ENCODE measurements at places on chromosomes 7 and 10.

DNA sequence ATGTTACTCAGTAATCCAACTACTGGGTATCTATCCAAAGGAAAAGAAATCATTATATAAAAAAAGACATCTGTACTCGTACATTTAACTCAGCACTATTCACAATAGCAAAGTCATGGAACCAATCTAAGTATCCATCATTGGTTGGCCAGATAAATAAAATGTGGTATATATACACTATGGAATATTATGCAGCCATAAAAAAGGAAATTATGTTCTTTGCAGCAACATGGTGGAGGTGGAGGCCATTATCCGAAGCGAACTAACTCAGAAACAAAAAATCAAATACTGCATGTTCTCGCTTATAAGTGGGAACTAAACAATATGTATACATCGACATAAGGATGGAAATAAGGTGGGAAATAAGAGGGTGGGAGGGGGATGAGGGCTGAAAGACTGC lies 56.2 kb upstream of the ANTXRL start:
- DNase-seq, result no peak

GRCh38 chr7:33369888-33370287 lies 240.5 kb downstream of the BBS9 start:
- no peak for DNase-seq

DNA sequence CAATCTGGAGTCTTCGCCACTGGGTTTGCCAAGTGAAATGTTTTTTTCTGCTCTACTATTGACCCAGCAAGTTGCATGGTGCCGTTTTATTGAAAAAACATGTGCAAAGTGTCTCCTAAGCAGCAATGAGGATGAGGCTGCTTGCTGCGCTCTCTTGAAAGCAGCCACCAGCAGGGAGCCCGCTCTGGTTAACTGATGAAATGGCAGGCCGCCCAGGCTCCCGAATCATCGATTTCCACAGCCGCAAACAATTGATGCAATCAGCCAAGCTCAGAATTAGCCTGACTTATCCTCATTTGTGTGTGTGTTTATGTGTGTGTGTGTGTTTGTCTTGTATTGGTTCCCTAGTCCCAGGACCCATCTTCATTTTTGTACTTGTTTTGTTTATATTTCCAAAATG lies 22.2 kb upstream of the LYZL1 start:
- no peak for DNase-seq

GRCh38 chr7:36651404-36651803 lies 72.9 kb downstream of the AOAH start:
- DNase-seq, result no peak

GRCh38 chr10:52483587-52483986 lies 169.5 kb downstream of the DKK1 start:
- no peak for DNase-seq

DNA sequence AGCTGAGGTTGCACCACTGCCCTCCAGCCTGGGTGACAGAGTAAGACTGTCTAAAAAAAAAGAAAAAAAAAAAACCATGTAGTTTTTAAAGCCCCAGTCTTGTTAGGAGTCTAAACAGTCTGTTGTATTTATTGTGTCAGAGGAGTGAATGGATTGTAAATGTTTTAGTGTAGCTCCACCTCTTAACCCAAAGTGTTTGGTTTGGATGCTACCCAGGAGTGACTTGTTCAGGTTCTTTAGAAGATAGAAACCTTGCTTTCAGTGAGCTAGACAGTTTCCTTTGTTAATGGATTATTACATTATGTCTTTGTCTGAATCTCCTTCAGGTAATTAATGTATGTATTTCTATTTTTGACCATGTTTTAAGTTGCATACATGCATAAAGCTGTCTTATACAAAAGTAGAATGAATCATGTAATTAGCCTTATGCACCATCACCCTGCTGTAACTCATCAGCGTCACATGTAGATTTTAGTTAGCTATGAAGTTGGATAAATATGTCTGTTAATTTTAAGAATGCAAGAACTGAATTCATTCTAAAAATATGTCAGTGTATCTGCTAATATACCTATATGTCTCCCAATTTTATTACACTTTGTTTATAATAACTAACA lies 97.7 kb downstream of the TAF3 start:
- peak; percentile 47 for DNase-seq

DNA sequence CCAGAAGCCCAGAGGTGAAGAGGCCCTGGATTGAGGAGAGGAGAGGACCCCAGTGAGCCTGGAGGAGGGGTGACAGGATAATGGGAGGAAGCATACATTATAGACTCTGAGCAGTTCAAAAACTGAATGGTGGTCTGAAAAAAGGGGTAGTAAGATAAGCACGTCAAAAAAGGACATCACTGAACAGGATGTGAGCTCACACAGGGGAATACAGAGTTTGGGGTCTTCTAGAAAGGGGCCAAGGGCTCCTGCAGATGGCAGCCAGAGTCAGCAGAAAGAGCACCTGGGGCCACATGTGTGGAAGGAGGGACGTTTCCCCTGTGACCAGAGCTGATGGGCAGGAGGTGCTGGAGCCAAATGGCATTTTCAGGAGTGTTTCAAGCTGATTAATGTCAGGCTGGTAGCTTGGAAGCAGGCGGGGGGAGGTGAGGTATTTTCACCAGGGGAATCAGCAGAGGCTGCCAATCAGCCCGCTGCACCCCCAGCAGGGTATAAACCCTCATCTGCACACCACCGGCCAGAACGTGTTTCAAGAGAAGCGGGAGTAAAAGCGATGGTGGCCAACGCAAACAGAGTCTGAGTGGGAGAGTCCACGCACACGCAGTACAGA lies 85.8 kb downstream of the TNS3 start:
- DNase-seq, result no peak

- no peak for DNase-seq
These were observed 27.7 kb downstream of the NCAPG2 start for GRCh38 chr7:158676906-158677305.

- DNase-seq, result no peak
These were observed 17.2 kb downstream of the CHST15 start for GRCh38 chr10:124076148-124076733.

DNA sequence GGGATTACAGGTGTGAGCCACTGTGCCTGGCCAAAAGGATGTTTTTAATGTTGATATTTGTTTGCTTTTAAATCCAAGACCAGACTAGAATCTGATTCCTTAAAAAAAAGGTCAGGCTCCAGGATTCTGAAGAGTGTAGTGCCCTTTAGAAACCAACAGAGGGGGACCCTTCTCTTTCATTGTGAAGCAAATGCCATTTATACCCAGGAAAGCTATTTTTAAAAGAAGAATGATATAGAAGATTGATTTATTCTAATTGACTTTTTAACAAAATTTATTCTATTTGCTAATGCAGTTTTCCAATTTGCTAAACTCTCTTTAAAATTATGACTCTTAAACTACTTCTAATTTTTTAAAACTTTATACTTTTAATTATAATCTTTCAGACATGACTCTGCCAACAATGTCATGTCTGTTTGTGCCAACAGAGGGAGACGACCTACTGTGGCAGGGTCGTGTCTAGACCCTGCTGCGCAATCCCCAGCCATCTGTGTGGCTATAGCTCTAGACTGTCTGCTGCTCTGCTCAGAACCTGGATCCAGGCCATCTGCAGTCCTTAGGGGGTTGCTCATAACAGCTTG lies 201.0 kb upstream of the IMMP2L start:
- peak; percentile 44 for DNase-seq

GRCh38 chr10:1488970-1489548 lies 248.3 kb downstream of the ADARB2 start:
- no peak for DNase-seq

- DNase-seq, result no peak
These were observed 14.9 kb downstream of the ZNF22 start for GRCh38 chr10:45015590-45015989.

DNA sequence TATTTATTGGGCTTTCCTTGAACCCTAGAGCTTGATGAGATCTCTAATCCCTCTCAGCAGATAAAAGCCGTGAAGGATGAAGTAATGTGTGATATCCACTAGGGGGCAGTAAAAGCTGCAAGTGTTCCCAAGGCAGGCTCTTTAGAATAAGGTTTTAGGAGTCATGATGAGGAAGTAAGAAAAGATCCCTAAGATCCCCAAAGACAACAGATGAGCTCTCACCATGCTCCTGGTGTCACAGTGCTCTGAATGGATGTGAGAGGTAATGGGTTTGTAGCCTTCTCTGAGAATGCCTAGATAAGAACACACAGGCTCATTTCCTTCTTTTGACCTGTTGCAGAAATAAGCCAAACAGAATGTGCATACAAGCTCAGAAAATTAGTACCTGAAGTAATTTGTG lies 70.4 kb upstream of the ITPRID1 start:
- DNase-seq, result peak; percentile 87

DNA sequence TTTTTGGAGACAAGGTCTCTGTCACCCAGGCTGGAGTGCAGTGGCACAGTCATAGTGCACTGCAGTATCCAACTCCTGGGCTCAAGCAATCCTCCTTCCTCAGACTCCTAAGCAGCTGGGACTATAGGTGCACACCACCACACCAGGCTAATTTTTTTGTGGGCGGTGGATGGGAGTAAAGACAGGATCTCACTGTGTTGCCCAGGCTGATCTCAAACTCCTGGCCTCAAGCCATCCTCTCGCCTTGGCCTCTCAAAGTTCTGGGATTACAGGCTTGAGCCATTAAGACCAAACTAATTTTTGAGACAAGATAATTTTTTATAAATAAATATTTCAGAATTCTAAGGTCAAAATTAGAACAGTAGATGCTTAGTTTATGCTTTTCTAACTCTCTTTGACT lies 80.8 kb upstream of the CAPZA2 start:
- no peak for DNase-seq

DNA sequence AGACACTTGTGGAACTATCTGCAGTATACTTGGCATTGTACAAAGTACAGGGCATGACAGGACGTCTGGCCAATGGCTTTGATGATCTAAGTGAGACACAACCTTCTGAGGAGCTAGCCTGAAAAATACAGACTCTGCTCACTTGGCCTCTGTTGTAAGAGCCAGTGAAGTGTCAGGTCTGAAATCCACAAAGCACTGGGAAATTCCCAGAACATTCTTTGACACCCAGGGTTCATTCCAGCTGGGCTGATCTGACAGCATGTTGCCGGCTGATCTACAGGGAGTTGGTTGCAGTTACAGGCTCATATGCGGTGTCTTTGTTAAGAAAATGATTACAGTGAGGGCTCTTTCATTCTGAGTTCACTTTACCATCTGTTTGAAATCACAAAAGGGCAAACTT lies 354.6 kb downstream of the PHF14 start:
- no peak for DNase-seq

DNA sequence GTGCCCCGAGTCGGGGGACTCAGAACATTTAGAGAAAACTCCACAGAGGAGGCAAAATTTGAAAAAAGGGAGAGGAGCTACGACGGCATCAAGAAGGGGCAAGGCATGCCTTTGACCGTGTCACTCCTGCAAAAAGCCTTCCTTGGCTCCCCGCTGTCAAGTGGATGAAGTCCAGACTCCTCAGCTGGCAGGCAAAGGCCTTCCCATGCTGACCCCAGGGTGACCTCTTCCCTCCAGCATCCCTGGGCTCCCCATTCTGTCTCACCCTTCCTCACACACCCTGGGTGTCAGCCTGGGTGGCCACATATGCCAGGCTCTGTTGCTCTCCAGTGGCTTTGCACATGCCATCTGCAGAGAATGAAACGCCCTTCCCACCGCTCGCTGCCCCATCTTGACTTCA lies 88.4 kb upstream of the ZMIZ1 start:
- DNase-seq, result no peak

GRCh38 chr7:105689067-105689819 lies 108.0 kb upstream of the EFCAB10 start:
- no peak for DNase-seq

DNA sequence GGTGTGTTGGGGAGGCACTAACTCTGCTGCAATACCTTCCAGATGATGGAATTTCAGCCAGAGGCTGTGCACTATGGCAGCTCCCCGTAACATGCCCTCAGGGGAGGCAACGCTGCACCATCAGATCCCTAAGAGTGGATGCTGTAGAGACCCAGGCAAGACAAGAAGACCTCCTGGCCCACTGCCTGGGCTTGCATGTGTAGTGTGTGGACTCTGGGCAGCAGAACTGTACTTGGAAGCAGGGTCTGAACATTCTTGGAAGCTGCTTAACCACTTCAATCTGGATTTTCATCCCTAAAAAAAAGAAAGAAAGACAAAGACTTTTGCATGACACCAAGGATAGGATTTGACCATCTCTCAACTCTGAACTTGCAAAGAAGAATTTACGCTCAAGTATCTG lies 297.5 kb upstream of the NRP1 start:
- no peak for DNase-seq

- DNase-seq, result no peak
These were observed 5.5 kb downstream of the DNAJB9 start for GRCh38 chr7:108575156-108575555.

- DNase-seq, result no peak
These were observed 458 bp upstream of the NANOS1 start for GRCh38 chr10:119028900-119029612.

GRCh38 chr7:103805346-103805745 lies 184.1 kb downstream of the RELN start:
- DNase-seq, result no peak

DNA sequence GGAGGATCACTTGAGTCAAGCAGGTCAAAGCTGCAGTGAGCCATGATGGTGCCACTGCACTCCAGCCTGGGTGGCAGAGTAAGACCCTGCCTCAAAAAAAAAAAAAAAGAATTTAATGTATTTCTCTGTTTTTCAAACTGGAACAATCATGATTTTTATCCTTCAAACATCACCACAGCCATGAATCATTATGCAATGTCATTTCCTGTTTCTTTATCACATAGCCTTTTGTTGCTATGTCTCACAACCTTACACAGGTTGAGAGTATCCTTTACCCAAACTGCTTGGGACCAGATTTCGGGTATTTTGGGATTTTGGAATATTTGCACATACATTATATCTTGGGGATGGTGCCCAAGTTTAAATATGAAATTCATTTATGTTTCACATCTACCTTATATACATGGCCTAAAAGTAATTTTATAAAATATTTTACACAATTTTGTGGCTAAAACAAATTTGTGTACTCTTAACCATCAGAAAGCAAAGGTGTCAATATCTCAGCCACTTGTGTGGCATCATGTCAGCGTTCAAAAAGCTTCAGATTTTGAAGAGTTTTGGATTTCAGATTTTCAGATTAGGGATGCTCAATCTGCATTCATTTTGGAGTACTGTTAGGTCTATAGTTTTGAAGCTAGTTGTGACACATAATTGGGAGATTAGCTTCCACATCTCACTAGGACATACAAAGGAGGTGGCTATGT lies 8.2 kb downstream of the NT5C3A start:
- no peak for DNase-seq

DNA sequence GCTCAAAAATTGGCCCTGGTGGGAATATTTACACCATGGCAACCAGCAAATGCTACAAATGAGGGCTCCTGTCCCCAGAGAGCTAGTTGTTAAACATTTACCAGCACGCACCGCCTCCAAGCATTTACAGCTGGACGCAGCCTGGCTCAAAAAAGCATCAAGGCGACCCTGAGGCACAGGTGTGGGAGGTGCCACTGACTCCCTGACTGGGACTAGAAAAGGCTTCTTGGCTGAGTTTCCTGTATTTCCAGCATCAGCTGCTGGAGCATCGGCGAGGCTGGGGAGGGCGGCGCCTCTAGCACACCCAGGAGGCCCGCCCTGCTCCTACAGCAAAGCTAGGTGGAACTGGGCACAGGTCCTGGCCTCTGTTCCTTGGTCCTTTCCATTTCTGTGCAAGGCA lies 43.5 kb upstream of the ZRANB1 start:
- no peak for DNase-seq

All from NCI-H2029 treated with DMSO at 0.1 percent for 48 hours (cell line).